Stomach (tissue), 19 donors: ENCODE measurements at places on chromosomes 12 and 14. TPM values are rescaled to one million over a fixed set of nuclear protein-coding genes. Genes with fewer than 3 reads are reported as not detected.

DNA sequence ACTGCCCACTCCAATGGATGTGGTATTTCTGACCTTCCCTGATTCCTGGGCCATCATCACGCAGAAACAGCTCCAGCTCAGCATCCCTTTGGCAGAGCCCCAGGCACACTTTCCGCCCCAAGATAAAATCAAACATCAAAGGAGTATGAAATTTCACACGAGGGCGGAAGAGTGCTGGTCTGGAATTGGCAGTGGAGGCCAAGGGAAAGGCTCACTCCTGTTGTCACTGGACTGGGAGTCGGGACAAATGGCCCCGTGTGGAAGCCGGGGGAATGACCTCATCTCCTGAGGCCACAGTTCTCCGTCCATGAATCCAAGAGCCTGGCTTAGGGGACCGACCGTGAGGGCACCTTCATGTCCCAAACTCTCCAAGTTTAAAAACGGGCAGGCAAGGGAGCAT is 40.9 kb downstream of the FZD10 start:
- H3K4me1 ChIP-seq: no peaks in the 10 kb centered on the region
- DNase-seq: no peak
- no peaks in the 10 kb centered on the region for H3K36me3 ChIP-seq
- H3K27ac ChIP-seq: no peak overlapping the region
- no peak overlapping the region for H3K4me3 ChIP-seq
- H3K27me3 ChIP-seq: no peaks in the 10 kb centered on the region

DNA sequence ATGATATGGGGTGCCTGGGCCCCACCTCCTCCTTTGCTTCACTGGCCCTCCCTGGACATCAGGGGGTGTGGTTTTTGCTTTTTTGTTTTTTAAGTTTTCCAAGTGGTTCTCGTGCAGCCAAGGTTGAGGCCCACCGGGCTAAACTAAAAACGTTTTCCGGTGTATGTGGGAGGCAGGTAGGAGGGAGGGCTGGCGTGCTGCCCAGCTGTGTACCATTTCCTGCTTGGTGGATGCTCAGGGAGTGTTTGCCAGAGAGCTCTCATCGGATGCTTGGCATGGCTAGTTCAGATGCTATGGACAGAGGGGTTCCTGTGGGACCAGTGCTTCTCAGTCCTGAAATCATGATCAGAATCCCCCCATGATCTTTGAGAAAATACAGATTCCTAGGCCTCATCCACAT is 246.4 kb downstream of the CACNA1C start:
- no peaks in the 10 kb centered on the region for H3K4me1 ChIP-seq
- no peaks in the 10 kb centered on the region for H3K36me3 ChIP-seq
- no peak overlapping the region for H3K4me3 ChIP-seq

DNA sequence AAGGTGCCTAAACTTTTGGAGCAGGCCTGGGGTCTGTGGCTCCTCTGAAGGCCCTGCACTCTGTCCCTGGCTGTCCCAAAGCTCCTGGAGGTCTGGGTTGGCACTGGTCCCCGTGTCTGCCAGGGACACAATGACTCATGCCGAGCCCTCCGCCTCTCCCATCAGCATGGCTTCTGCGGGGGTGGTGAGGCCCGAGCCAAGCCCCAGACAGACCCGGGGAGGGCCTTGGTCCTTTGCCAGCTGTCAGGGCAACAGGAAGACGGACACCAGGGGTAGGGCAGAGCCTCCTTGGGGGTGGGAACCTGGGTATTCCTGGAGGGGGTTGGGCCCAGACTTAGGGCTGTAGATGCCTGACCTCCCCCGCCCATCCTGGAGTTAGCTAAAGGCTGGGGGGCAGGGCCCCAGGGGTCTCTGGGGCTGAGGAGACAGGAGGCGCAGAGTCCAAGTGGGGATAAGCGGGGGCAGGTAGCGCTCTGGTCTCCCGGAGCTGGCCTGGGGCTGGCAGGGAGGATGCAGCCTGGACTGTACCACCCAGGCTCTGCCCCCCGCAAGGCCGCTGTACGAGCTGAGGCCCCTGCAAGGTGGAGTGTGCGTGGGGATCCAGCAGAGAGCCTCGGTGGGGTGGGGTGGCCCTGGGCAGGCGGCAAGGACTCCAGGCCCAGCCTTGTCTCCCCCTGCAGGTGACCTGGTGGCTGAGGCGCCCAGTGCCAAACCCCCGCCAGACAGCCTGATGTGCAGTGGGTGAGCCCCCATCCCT is 16.4 kb upstream of the PUS1 start:
- peaks cover 20% of the 10 kb centered on the region for H3K4me1 ChIP-seq
- no peaks in the 10 kb centered on the region for H3K27me3 ChIP-seq

DNA sequence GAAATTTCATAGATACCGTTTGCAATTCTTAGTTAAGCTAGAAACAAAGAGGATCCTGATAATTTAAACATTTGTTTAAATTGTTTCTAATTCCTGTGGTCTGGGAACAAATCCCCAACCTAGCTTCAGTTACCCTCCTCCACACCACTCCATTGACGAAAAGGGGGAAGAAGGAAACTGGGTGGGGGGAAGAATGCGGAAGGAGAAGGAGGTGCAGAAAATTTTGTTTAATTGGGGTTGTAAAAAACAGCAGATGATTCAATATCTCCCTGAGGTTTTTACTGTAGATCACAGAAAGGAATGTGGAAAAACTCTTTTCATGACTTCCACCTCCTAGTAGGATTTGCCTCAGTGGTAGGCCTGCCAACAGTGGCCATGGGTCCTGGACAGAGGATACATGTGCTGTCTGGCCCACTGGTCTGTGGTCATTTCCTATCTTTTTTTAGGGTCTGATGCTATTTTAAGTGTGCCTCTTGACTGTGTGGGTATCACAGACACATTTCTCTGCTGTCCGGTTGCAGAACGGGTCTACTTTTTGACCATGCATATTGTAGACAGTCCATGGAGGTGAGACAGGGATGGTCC is 122.9 kb upstream of the PCED1B start:
- no peak overlapping the region for H3K27ac ChIP-seq
- no peak overlapping the region for H3K4me3 ChIP-seq
- no peak for DNase-seq
- no peaks in the 10 kb centered on the region for H3K27me3 ChIP-seq

GRCh38 chr12:10213168-10214135 is 775 bp downstream of the GABARAPL1 start:
- peaks cover 11% of the 10 kb centered on the region for H3K4me1 ChIP-seq
- peak; percentile 91 for DNase-seq
- H3K27ac ChIP-seq: peak overlapping the region; percentile 100
- peaks cover 8% of the 10 kb centered on the region for H3K36me3 ChIP-seq
- H3K4me3 ChIP-seq: peak overlapping the region; percentile 84

GAPDH gene
- polyA plus RNA-seq: 2,765 TPM

CCDC177 gene
- polyA plus RNA-seq: 0.03 TPM
